Stimulated activated CD4-positive, alpha-beta T cell treated with anti-CD3 and anti-CD28 coated beads, Interleukin-1b, Interleukin-23, amount 100 ng/mL, for 1 hour (primary cell): ENCODE measurements at places on chromosomes 4 and X.

DNA sequence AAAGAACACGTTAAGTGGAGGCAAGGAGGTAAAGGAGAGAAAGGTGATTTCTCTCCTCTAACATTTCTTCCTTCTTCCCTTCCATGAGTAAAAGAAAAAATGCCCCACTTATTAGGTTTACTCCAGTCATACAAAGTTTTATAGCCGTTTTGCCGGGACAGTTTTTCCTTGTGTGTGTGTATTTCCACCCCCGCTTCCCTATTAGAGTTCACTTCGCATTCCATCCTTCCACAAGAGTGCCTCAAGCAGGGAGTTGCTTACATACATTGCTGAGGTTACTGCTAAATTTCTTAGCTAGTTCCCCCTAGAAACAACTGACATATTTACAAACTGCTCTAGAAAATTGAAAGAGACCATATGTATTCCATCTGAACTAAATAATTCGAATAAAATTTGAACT is 45.2 kb upstream of the BMP15 start:
- no peak for DNase-seq

DNA sequence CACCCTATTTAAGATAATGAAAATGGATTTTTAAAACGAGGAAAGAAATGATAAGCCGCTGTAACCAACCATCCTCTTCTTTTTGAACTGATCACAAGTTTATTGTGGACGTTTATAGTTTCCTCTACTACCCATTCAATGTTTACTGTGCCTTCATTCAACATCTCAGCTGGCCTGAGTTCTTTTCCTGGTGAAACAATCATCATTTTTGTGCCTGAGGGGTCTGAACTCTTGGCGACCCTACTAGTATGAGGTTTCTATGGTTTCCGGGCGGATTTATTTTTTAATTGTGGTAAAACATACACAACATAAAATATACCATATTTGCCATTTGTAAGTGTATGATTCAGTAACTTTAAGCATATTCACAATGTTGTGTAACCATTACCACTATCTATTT is 100.7 kb downstream of the SPRY1 start:
- no peak for DNase-seq

GRCh38 chr4:4574792-4575191 is 32.9 kb upstream of the STX18 start:
- DNase-seq: no peak

DNA sequence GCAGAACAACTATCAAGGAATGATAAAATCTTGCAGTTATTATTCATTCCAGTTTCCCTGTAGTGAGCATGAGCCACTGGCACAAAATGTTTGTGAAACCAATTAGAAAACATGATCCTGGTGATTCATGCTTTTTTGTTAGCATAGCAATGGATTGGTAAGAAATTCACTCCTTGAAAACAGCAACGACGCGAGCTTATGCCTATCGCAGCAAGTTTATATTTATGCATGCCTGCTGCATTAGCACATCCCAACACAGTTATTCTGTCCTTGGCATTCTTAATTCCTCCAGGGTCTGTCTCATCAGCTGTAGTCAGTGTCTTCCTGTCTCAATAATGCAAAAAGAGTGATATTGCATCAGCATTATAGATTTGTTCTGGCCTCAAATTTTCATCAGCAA is 975.9 kb downstream of the STIM2 start:
- DNase-seq: no peak

- no peak for DNase-seq
Observed at GRCh38 chr4:86141161-86141560, 218.7 kb downstream of the MAPK10 start.

- no peak for DNase-seq
Observed at GRCh38 chr4:4333265-4333706, 43.2 kb downstream of the ZBTB49 start.

- DNase-seq: no peak
Observed at GRCh38 chrX:154486052-154486395, 391 bp downstream of the UBL4A start.

- DNase-seq: no peak
Observed at GRCh38 chr4:140222171-140222570, 68.2 kb upstream of the MAML3 start.

GRCh38 chr4:40710484-40711254 is 39.1 kb upstream of the NSUN7 start:
- DNase-seq: no peak

DNA sequence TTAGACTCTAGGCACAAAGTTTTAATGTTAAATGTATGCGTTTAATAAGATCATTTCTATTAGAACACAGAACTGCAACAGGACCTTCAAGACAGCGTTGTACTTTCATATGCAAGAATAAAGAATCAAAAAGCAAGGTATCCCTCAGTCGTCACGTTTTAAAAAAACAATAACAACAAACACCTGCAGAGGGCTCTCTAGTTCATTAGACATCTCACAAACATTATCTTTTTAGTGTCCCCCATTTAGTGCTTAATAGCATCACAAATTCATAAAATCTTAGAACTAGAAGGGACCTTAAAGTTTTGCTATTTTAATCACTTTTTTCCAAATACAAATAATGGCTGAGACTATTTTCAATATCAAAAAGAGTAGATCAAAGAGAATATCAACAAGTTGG is 236.6 kb downstream of the DCHS2 start:
- DNase-seq: no peak

DNA sequence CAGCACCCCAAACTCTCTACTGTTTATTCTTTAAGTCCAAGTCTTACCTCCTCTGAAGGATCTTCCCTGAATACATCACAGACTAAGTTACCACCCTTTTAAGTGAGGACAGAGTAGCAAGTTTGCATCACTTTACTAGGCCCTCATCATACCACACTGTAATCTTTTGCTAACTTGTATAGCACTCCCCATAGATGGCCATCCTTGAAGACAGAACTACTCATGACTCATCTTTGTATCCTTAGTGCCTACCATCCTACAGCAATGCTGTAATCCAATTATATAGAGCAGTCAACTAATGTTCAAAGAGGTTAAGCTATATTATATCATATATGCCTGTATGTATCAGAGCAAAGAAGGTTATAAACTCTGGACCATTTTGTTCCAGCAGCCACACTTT is 101.4 kb downstream of the ADAMTS3 start:
- DNase-seq: no peak

GRCh38 chr4:99722725-99723124 is 65.1 kb upstream of the C4orf54 start:
- no peak for DNase-seq

DNA sequence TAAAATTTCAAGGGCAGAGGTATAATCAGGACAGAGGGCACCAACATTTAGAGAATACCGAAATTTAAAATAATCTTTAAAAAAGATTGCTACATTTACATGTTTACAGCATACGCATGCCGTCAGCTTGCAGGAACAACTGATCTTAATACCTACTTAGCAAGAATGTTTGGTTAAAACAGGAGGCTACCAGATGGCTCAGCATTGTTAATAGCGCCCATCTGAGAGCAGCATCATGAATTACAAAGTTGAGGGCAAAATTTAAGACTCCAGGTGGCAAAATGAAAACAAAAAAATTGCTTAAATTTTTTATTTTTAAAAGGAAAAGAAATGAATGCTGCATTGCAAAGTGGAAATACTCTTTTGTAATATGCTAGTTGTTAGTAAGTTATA is 241.3 kb downstream of the C4orf33 start:
- DNase-seq: no peak

DNA sequence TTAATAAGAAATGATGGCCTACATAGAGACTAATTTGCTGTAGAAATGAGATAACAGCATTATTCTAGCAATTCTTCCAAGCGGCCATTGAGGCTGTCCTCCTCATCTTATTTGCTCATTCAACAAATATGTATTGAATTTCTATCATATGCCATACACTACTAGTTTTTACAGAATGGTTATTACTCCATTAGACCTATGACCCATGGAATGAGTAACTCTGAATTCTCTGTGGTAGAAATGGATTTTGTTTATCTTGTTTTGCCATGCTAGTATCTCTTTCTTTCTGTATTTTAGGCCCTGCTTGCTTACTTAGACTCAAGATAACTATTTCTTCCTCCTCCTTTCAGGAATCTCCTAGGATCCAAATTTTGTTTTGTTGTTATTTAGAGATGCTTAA is 103.5 kb downstream of the RPA4 start:
- no peak for DNase-seq

GRCh38 chr4:170395773-170396172 is 306.0 kb upstream of the AADAT start:
- no peak for DNase-seq

DNA sequence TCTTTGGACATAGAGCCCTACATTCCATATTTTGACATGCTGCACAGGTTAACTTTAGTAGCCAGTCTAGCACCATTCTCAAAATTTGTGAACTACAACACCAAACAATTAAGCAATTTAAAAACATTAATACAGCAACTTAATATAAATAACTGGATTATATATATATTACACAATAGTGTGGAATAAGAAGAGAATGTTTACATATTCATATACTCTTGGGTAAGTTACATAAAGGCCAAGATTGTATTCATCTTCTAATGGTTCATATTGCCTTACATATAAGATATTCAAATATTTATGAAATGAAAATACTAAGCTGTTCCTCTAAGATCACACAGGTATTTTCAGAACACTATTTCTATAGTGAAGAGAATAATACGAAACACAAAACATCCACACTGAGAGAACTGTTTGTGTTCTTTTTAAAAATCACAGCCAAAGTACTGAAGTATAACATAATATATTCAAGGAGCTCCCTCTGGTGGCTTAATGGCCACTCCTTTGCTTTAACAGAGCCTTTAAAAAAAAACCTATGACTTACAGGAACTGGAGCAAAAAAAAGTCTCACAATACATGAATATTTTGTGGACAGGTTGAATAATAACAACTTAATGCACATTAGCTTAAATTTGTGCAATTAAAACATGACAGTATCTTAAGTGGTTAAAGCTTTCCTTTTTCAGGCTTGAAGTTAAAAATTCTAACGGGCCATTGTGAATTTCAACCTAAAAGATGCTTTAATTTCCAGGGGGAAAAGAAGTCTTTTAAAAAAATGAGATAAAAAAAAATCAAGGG is 46.2 kb downstream of the NEK1 start:
- no peak for DNase-seq
